NCI-H446 treated with DMSO at 0.1 percent for 48 hours (cell line): ENCODE measurements at places on chromosomes 7 and 10.

- no peak for DNase-seq
These were observed 677.5 kb upstream of the C7orf33 start for GRCh38 chr7:147912946-147913638.

DNA sequence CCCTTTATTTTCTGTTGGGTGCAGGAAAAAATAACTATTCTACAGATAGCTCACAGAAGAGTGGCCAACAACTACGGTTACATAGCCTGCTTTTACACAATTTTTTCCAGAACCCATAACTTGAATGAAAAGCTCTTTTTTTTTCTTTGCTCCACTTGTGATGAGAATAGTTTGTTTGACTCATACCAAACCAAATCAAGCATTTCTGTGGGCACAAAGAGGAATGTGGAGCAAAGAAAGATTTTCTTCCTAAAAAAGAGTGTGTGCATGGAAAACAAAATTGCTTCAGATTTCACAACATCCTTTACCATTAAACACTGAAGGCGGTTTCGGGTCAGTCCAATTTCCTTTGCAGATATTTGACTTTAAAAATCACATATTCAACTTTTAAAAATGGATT is 54.8 kb upstream of the RAB11FIP2 start:
- no peak for DNase-seq

GRCh38 chr7:147245274-147245673 is 1128.7 kb downstream of the CNTNAP2 start:
- DNase-seq: no peak

DNA sequence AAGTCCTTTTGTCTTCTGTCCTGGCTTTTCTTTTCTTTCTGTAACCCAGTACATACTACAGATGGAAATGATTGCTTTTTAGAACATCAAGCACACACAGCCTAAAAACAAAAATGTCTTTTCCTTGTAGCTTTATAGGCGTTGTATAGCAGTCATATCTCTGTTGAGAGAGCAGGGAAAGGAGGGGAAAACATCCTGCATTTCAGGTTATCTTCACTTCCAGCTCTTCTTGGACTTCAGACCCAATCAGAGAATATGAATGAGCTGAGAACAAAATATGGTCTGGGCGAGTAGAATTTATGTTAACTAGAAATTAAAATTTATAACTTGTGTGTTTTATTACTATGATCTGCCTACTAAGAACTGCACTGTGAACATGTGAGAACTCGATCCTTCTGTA is 14.7 kb downstream of the TMEM60 start:
- no peak for DNase-seq

- DNase-seq: no peak
These were observed 7.1 kb upstream of the PRKAR1B start for GRCh38 chr7:734214-734613.

GRCh38 chr7:41911792-41912191 is 208.9 kb upstream of the INHBA start:
- no peak for DNase-seq

GRCh38 chr10:93413252-93413689 is 68.9 kb downstream of the MYOF start:
- DNase-seq: no peak

DNA sequence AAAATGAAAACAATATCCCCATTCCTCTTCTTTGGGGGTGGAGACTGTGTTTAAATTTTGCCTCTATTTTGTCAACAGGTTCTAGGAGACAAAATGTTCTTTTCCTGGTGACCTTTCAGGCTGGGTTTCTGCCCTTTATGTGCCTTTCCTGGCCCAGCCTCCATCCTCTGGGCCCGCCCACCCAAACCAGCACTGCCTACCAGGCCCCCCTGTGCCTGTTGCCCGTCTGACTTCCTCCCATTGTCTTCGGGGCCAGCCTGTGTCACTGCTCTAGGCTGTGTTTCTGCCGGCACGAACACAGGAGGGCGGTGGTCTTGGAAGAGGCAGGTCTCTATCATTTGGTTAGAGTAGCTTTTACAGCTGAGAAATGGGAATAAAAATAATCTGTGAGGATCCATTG is 13.9 kb downstream of the TSPAN14 start:
- DNase-seq: no peak

DNA sequence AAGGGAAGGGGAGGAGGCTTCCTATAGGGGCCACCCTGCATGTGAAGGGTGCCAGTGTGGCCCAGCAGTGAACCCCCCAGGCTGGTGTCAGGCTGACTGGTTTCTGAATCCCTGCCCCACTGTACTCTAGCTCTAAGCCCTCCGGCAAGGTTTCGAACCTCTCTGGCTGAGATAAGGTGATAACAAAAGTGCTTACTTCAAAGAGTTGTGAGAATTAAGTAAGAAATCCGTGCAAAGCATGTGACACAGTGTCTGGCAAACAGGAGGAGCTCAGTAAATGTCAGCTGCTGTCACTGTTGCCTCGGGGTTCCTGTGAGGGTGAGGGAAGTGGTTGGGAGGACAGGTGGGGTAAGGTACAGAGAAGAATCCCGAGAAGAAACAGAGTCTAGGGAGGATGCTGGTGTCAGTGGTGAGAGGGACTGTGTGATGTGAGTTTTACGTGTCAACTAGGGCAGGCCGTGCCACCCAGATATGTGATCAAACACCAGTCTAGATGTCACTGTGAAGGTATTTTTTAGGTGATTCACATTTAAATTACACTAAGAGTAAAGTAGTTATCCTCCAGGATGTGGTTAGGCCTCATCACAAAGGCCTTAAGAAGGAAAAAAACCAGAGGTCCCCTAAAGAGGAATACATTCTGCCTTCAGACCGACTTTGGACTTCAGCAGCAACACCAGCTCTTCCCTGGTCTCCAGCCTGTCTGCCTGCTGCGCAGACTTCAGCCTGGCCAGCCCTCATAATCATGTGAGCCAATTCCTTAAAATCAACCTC is 64.4 kb downstream of the BPGM start:
- no peak for DNase-seq

- DNase-seq: no peak
These were observed 482.0 kb upstream of the PCDH15 start for GRCh38 chr10:55283031-55283430.

GRCh38 chr7:135666156-135666555 is 3.8 kb downstream of the STMP1 start:
- DNase-seq: no peak

- no peak for DNase-seq
These were observed 353 bp downstream of the EPHB6 start for GRCh38 chr7:142855114-142855743.

GRCh38 chr7:158190756-158191155 is 396.9 kb downstream of the PTPRN2 start:
- no peak for DNase-seq

DNA sequence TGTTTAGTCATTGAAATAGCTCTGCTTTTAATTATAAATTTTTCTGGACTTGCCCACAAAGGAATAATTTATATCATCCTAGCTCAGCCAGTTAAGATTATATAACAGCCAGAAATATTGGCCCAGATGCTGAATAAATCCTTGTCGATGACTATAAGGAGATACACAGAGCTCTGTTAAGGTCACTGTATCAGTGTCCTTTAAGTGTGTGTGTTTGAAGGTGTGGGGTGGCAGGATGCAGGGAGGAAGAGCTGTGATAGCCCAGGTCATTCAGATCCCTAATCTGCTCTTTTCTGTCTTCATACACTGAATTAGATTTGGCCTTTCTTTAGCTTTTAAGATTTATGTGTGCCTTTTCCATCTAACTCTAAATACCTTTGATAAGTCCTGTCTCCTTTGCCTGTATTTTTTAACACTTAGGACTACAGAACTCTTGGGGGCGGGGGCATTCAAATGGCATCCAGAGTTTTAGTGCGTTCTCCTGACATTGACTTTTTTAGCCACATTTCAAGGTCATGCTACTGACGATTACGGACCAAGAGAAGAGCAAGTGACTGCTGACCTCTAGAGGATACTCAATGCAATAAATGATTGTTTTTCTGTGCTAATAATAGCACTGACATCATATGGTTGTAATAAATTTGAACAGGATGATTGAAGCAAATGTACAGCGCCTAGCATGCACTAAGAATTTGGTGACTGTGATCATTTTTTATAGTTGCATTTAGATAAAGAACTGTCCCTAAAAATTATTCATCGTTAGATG is 172.3 kb downstream of the CACNB2 start:
- DNase-seq: peak; percentile 29
